Stimulated activated CD4-positive, alpha-beta T cell treated with anti-CD3 and anti-CD28 coated beads, Interleukin-12 subunit alpha, Interleukin-12 subunit beta, amount 100 ng/mL, for 4 hours (primary cell): ENCODE measurements at places on chromosomes 16 and 17.

DNA sequence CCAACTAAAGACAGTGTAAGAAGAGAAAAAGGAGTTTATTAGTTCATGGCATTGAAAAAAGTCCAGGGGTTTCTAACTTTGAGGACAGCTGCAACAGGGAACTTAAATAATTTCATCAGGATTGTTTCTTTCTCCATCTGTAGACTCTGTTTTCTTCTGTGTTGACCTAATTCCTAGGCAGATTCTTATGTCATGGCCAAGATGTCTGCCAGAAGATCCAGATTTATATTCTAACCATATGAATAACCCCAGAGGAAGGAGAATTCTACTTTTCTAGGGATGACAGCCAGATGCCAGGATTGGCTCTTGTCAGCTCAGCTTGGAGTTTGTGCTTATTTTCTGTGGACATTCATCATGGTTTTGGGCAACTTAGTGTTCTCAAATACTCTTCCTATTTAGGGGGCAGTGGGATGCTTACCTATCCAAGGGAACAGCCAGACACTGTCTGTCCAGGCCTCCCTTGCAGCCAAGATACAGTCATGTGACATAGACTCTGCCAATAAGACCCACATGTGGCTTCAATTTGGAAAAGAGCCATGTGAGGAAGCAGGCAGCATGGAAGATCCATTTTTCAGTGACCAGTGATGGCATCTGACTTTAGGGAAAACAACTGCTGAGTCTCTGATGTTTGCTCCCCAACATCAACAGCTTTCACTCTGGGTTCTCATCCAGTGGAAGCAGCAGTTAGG, 18.2 kb downstream of the PCTP start:
- DNase-seq, result no peak

- DNase-seq, result peak; percentile 29
Measured at GRCh38 chr16:50326835-50327465, 41.8 kb downstream of the BRD7 start.

- no peak for DNase-seq
Measured at GRCh38 chr16:75294773-75295459, 43.5 kb upstream of the BCAR1 start.

DNA sequence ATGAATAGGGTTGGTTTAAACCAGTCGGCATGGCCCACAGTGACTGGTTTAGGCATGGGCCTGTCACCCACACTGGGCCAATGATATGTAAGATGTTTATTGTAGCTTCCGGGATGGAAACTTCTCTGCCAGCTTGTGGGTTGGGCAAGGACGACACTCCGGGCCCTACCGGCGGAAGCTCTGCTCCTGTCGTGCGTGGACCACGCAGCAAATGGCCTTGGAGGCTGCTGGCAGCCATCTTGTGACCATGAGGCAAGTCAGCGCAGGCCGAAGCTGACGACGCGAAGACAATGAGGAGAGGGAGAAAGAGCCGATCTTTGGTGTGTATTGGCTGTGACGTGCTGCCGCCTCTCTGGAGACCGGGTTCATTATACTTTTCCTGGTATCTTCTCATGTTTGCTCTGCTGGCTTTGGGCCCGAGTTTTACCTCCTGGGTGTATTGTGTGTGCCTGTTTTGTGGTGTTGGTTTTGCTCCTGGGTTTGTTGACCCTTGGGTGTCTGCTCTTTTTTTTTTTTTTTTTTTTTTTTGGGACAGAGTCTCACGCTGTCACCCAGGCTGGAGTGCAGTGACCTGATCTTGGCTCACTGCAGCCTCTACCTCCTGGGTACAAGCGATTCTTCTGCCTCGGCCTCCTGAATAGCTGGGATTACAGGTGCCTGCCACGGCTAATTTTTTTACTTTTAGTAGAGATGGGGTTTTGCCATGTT, 15.4 kb downstream of the SLC25A10 start:
- no peak for DNase-seq

DNA sequence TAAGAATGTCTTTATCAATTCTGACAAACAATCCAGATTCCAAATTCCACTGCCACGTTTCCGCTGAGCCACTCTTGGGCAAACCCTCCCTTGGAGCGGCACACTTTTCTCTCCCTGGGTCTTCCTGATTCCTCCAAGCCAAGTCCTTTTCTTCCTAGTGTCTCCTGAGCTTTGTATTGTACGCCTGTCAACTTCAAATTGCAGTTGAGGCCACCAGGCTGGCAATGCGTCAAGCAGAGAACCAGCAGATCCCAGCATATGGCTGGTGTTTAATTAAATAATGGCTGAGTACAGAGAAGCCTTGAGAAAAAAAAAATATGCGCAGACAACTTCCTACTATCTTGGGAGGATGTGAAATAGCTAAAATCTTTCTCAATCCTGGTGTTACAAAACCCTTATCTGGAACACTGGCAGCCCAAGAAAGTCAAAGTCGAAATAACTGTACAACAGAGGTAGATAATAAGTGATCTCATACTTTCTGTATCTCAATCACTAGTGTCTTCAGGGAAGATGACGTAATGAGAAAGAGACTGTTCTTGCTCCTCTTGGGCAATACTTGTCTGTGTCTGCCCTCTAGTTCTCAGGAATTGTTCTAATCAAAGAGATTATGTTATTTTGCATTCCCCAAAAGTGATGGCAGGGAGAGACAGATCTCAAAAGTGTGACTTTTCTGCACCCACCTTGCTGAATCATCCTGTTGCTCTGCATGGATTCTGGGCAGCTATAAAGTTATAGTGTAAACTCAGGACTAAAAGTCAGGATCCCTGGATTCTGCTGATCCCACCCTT, 15.0 kb downstream of the SMIM36 start:
- no peak for DNase-seq

DNA sequence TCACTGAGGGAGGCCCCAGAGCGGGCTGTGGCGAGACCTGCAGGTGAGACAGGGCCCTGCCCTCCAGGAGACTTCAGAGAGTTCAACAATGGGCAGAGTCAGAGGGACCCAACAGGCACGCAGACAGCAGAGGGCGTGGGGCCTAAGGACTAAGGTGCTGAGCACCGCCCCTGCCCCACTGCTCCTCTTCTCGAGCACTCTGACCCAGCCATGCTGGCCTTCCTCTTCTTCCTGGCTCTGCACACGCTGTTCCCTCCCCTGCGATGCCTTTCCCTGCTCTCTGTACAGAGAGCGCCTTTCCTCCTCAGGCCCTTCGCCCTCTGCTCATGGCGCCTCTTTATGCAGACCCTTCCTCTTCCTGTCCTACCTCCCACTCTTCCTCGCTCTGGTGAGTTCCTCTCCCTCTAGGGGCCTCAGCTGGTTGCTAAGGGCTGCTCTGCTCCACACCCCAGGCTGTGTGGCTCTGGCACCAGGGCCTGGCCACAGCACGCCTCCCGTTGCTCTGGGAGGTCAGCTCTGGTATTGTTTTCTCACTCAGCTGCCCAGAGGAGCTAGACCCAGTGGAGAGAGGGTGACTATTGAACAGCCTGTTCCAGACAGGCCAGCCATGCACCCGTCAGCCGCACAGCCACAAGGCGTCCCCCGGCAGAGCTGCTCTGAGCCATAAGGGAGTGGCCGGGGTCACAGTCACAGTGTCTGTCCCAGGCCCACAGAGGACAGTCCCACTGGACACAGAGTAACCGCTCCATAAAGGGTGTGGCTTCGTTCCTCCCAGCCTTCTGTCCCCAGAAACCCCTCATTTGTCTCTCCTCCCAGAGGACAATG, 13.6 kb upstream of the RASD1 start:
- DNase-seq, result no peak

DNA sequence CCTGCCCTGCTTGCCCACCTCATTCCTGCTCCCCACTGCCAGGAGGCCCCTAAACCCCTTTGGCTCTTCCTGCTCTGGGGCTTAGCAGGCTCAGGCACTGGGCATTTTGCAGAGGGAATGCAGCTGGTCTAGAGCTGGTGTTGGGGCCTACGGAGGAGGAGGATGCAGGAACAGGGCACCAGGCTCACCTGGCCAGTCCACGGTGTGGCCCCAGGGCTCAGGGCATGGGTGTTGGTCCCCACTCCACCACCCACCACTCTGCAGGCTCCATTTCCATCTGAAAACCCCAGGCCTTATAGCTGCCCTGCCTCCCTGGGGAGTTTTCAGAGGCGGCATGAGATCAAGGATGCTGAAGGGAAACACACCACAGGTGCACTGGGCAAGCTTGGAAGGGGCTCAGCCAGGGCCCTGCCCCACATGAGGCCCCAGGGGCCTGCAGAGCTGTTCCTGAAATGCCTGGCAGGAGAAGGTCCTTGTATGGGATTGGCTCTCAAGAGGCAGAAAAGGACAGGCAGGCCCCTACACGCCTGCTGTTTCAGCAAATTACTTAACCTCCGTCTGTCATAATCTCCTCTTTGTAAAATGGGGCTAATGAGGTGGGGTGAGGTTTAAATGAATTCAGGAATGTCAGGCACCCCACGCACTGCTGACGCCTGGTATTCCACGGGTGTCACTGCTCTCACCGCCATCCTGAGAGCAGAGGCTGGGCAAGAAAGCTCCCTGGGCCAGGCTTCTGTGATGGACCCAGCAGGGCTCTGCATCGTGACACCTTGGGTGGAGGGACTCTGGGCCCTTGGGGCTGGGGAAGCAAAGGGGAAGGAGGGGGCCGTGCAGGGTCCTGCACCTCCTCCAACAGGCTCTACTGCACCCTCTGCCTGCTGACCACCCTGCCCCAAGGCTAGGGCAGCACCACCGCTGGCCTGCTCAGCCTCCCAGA, 9.3 kb downstream of the SLC47A2 start:
- DNase-seq, result no peak

DNA sequence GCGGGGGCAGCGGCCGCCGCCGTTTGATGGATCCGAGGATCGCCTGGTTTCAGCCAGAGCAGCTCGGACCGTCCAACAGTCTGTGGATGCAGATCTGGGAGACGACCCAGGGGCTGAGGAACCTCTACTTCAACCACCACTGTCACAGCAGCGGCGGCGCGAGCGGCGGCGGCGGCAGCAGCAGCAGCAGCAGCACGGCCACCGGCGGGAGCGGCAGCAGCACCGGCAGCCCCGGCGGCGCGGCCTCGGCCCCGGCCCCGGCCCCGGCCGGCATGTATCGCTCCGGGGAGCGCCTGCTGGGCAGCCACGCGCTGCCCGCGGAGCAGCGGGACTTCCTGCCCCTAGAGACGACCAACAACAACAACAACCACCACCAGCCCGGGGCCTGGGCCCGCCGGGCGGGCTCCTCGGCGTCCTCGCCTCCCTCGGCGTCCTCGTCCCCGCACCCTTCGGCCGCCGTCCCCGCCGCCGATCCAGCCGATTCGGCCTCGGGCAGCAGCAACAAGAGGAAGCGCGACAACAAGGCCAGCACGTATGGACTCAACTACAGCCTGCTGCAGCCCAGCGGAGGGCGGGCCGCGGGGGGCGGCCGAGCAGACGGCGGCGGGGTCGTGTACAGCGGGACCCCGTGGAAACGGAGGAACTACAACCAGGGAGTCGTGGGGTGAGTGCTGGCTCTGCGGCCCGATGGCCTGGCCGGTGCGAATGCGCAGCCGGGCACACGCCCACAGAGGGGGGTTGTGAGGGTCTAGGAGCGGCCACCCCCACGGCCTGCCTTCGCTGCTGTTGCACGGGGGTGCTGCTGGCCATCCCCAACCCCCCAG, 702 bp downstream of the TENT4B start:
- peak; percentile 41 for DNase-seq

DNA sequence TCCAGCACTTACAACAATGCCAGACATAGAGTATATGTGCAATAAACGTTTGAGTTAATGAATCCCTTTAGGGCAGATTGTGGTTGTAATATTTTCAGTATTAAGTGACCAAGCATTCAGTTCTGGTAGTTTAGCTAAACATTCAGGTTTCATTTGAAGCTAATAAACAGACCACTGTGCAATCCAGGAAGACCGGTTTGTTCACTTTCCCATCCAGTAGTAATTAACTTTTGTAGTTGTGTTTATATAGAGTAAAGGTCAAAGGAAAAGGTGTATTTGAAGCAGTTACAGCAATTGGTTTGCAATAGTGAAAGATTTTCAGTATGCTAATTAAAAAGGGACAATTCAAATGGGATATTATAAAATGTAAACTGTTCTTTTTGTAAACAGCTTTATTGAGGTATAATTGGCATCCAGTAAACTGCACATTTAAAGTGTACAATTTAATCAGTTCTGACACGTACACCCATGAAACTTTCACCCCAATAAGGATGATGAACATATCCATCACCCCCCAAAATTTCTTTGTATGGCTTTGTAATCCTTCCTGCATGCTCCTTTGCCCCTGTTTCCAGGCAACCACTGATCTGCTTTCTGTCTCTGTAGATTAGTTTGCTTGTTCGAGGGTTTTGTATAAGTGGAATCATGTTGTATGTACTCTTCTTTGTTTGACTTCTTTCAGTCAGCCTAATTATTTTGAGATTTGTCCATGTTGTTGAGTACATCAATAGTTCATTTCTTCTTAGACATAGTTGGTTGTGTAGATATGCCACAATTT, 26.3 kb downstream of the MRTFB start:
- no peak for DNase-seq

- DNase-seq, result no peak
Measured at GRCh38 chr16:68490358-68490757, 42.0 kb upstream of the SMPD3 start.

DNA sequence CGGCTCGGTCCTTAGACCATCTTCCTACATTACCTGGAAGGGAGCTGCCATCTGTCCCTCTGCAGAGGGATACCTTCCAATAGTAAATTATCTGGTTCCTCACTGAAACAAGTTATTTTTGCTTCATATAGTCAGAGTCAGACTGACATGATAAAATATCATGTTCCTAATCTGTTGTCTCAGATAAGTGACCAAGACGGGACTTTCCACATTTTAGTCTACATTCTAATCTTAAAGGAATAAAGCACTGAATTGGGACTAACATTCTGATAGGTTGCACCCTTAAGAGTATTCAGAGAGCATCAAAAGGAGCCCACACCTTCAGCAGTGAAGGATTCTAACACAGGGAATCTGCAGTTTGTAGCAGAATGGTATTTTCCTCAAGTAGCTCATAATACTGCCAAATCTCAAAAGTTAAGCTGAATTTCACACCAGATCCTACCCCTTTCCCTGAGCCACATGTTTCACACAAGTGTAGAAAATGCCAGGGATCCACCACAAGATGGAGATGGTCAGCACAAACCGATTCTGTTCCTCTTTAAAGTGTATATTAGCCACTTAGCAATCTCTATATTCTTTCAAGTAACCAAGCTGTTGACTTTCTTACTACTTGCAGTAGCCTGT, 13.4 kb downstream of the GINS2 start:
- no peak for DNase-seq

DNA sequence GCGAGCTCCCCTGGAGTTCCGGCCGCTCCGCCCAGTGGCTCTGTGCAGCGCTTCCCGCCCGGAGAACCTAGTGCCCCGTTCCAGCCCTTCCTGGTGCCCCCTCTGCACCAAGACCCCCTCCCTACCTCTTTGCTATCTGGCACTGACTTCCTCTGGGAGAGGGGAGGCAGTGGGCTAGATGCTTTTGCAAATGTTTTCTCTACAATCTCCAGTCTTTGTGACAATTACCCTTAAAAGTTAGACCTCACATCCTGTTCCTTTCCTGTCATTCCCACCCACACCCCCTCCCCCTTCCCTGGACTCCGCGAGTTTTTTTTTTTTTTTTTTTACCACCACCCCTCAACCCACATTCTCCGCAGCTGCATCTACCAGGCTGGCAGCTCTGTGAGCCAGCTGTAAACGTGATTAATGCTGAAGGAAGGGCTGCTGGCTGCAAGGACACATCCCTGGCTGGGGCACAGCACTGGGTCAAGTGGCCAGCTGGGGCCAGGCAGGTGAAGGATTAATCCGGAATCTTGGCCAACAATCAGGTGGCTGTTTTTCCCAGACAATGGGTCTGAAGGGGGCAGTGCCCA, 101.5 kb downstream of the MGAT5B start:
- no peak for DNase-seq

GRCh38 chr16:82456683-82457082, 170.1 kb upstream of the CDH13 start:
- peak; percentile 18 for DNase-seq

GRCh38 chr16:27244363-27244755, 24.2 kb downstream of the NSMCE1 start:
- DNase-seq, result no peak

- no peak for DNase-seq
Measured at GRCh38 chr16:28136751-28137434, 73.4 kb upstream of the GSG1L start.
